M059J (cell line): ENCODE measurements at places on chromosomes 5 and 9. TPM values are rescaled to one million over a fixed set of nuclear protein-coding genes. Genes with fewer than 3 reads are reported as not detected.

Gene ADGRV1
- 0.12 and 0.47 TPM in 2 replicates for total RNA-seq

Gene SH3RF2
- total RNA-seq: 7.6 and 11.9 TPM in 2 replicates

DNA sequence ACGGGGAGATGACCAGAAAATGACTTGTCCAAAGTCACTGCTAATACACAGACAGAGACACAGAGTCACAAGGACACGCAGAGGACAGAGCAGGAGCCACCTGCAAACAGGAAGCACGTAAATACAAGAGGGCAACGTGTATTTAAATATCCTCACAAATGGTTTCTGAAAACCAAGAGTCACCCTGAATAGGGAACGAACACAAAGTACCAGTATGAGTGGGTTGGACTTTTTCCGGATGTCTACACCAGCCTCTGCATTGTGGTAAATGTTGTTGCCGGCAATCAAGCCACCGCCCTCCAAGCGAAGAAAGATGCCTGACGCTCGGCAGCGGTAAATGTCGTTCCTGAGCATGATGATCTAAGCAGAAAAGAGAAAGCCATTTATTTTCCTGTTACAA is 44.5 kb downstream of the FBXO10 start:
- no peak for DNase-seq

GRCh38 chr5:74310997-74311930 is 329.3 kb downstream of the ENC1 start:
- DNase-seq: no peak

Gene SNAPC4
- 3.0 and 8.1 TPM in 2 replicates for total RNA-seq

Gene NEUROG1
- total RNA-seq: not detected in 2 replicates

GRCh38 chr5:116135344-116135743 is 50.5 kb downstream of the COMMD10 start:
- no peak for DNase-seq

Gene GFI1B
- total RNA-seq: 0.30 TPM in 1 of 2 replicates, not detected in the other

Gene PDGFRB
- 23.5 and 44.4 TPM in 2 replicates for total RNA-seq

DNA sequence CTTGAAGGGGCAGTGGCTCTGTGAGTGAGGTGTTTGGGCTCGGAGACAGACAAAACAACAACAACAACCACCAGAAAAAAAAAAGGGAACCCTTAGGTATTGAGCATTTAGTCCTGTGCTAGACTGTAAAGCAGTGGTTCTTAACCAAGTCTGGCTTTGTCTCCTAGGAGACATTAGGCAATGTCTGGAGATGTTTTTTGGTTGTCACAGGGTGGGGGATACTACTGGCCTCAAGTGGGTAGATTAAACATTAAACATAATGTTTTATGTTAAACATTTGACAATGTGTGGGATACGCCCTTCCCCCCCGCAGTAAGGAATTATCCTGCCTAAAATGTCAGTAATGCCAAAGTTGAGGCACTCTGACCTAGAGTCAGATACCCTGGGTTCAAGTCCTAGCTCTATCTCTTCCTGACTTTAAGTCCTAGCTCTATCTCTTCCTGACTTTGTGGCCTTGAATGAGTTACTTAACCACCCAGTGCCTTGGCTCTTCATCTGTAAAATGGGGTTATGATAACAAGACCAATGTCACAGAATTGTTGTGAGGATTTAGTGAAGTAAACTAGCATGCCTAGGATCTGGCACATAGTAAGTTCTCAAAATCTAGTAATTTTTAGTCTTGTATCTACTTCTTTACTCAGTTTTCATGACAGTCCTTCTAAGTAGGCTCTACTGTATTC is 1.8 kb downstream of the TRIM32 start:
- DNase-seq: no peak

Gene DOCK8
- total RNA-seq: 0.49 and 1.4 TPM in 2 replicates

DNA sequence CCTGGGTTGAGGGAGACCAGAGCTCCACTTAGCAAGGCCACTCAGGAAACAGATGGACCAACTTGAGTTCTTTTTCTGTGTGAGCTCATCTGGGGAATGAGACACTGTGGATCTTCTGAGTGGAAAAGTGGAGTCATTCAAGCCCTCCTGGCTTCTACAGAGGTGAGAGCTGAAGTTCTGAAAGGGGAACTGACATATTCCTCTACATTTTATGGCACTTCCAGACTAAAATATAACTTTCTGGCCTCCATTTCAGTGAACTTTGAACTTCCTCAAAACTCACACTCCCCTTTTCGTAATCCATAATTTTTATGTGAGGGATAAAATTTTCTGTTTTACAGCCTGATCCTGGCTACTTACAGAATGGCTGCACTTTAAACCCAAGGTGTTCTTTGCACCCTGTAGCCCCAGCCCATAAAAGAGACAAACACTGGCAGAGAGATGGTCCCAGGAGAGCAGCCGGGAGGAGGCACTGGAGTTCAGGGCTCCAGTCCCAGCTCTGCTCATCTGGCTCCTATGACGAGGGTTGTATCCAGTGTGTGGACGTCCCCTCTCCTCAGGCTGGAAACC is 10.8 kb downstream of the SPAAR start:
- no peak for DNase-seq

Gene SLC2A6
- total RNA-seq: 12.2 and 14.6 TPM in 2 replicates

DNA sequence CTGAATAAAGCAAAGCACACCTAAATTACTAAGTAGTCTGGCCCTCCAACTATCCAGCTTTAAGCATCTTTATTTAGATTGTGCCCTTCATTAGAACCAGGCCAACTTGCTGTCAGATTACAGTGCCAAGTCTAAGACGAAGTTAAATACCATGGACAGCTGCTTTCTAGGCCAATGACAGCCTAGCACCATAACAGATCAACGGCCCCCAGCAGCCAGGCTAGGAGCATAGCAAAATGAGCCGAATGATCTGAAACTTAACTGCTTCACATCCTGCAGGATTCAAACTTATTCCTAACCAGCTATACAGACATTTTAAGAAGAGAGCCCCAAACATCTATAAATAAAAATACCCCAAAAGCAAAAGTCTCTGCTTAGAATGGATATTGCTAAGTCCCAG is 6.8 kb downstream of the SLC24A2 start:
- peak; percentile 4 for DNase-seq

DNA sequence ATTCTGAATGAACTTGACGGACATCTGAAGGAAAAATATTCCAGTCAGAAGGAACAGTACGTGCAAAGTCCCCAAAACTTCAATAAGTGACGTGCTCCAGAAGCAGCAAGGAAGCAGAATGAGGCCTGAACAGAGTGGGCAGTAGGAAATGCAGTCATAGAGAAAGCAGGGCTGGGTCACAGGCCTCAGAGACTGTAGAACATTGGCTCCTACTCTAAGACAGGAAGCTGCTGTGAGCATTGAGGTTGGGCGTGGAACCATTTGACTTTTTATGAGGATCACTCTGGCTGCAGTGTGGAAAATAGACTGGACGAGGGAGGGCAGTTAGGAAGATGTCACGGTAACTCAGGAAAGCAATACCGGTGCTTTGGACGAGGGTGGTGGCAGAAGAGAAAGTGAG is 64.0 kb downstream of the DOCK8 start:
- DNase-seq: peak; percentile 21

GRCh38 chr9:107929443-107929842 is 439.9 kb upstream of the KLF4 start:
- DNase-seq: peak; percentile 9

- peak; percentile 52 for DNase-seq
Measured at GRCh38 chr5:10489810-10490426, 48.2 kb downstream of the ROPN1L start.

GRCh38 chr5:74199005-74199404 is 441.5 kb downstream of the ENC1 start:
- peak; percentile 41 for DNase-seq

GRCh38 chr9:127177231-127177630 is 54.8 kb upstream of the ANGPTL2 start:
- DNase-seq: no peak

DNA sequence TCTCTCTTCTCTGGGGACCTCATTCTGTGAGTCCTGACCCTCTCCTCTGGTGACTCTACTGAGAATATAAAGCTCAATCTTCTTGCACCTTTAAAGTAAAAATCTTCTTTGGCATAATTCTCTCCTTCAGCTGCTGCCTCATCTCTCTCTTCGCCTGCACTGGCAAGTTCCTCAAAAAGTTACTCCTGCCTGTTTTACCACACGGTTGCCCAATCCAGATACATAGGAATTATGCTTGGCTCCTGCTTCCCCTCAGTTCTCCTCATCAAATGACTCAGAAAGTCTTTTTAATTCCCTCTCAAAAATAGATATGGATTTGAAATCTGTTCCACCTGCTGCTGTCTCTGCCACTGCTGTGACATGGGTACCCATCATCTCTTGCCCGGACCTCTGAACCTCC is 14.4 kb upstream of the HRCT1 start:
- DNase-seq: no peak

DNA sequence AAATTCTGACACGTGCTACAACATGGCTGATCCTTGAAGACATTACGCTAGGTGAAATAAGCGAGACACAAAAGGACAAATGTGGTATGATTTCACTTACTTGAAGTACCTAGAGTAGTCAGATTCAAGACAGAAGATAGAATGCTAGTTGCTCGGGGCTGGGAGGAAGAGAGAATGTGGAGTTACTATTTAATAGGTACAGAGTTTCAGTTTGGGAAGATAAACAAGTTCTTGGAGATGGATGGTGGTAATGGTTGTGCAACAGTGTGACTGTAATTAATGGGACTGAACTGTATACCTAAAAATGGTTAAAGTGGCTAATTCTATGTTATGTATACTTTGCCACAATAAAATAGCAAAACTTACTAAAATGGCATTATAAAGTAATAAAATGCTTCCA is 34.4 kb downstream of the PAM start:
- DNase-seq: no peak
